ENCODE measurements at places on chromosomes 4 and X.

DNA sequence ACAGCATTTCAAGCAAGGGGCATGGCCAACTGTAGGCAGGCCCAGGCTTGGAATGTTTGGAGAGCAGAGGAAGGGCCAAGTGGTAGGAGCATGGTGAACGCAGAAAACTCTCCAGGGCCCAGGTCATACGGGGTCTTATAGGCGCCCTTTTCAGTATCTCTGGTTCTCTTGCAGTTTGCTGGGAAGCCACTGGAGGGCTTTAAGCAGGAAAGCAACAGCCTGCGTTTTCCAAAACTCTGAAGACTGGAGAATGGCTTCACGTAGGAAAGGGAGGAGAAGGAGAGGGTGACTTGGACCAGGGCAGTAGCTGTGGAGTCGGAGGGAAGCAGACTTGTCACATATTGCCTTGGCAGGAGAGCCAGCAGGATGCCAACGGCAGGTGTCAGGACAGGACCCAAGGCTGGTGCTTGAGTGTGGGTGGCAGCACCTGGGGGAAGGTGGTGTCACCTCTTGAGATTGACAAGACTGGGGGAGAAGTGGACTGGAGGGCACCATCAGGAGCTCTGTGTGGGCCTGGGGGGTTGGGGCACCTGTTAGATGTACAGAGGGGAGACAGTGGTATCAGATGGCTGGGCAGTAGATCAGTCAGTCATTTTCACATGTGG is 21.9 kb downstream of the TKTL1 start:
- DNase-seq, result no peak

GRCh38 chr4:71261633-71262121 is 77.1 kb upstream of the SLC4A4 start:
- DNase-seq, result no peak

DNA sequence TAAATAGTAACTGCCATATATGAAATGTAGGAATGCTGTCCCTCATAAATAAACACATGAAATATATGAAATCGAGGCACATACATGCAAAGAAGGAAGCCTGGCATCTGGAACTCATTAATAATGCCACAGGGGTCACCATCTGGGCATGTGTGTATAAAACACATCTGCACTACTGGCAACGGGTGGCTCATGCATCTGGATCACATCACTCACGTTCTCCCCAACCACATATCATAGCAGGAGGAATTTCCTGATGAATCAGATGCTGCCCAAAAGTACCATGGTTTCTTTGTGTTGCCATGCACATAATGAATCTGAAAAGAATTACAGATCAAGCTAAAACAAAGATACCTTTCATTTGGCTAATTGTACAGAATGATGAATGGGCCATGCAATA is 28.6 kb downstream of the RNF175 start:
- DNase-seq, result peak; percentile 25

- DNase-seq, result no peak
Observed at GRCh38 chrX:29587107-29587506, 628.3 kb upstream of the MAGEB2 start.

- DNase-seq, result peak; percentile 83
Observed at GRCh38 chrX:119729408-119730201, 28.8 kb upstream of the SOWAHD start.

DNA sequence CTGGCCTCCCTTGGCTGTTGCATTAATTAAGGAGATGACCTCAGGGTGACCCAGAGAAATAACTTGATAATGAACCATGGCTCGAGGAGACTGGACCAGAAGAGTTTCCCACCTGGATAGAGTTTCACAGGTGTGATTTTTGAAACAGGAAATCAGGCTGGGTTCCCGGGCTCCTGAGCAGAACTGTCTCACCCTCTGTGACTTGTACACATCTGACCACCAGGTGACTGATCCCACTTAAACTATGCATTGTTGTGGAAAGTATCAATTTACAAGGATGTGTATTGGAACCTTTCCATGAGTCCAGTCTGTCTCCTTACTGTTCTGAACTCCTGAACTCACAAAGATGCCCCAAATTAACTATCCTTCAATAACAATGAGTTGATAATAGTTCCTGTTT is 220.3 kb downstream of the PTTG2 start:
- no peak for DNase-seq

GRCh38 chr4:94488670-94489069 is 36.9 kb downstream of the PDLIM5 start:
- DNase-seq, result no peak

DNA sequence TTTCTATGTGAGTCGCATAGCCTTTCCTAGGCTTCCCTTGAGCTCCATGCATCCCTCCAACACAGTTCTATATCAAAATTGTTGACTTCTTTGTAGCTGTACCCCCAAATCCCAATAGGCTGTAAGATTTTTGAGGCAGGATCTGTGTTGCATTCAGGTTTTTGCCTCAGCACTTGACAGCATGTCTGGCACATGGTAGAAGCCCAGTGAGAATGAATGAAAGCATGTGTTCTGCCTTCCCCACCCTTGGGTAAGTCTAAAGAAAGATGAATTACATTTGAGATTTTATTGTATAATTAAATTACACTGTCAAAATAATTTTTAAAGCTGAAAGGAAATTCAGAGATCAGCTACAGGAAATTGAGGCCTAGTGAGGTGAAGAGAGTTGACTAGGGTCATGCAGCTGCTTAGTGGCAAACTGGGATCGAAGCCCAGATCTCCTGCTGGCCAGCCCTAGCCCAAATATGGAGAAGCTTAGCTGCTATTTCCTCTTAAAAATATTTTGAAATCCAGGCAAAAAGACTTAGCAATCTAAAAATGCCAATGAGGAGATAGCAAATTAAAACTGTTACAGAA is 122.5 kb downstream of the SPATA18 start:
- no peak for DNase-seq

DNA sequence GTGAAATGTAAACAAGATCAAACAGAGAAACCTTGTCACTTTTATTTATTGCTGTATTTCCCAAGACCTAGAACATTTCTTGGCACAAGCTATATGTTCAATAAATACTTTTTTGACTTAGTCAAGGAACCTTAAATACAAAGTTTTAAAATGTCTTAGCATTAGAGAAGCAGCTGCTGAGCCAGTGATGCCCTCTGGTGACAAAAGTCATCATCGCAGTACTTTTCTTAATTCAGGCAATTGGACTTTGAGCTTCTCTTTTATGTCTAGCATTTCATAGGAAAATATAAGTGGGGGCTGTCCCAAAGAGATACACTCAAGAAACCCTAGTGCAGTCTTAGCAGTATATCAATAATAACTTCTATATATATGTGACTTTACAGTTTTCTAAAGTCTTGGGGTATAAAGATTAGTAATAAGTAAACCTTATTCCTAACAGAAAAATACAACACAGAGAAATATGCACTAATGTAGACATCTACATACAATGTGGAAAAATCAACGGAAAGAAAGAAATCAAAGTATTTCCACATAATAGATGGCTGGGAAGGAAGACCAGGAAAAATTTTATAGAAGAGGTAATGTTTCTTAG is 118.4 kb downstream of the DTHD1 start:
- DNase-seq, result peak; percentile 54

GRCh38 chrX:3384327-3384726 is 37.9 kb upstream of the MXRA5 start:
- no peak for DNase-seq

DNA sequence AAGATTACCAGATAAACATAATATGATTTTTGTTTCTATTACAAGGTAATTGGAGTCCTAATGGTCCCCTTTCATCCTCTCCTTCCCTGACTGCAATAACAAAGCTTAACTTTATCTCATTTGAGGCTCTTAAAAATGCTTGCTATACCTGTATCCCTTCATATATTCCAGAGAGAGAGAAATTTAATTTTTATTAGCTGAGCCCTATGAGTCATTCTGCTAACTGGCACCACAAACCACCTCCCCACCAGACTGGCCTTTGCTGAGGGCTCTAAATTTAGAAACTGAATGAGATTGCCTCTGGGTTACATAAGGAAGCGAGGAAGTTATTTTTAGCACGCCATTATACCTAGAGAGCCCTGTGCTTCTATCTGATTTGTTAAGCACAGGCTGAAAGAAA is 27.4 kb downstream of the CBLL2 start:
- DNase-seq, result peak; percentile 58

DNA sequence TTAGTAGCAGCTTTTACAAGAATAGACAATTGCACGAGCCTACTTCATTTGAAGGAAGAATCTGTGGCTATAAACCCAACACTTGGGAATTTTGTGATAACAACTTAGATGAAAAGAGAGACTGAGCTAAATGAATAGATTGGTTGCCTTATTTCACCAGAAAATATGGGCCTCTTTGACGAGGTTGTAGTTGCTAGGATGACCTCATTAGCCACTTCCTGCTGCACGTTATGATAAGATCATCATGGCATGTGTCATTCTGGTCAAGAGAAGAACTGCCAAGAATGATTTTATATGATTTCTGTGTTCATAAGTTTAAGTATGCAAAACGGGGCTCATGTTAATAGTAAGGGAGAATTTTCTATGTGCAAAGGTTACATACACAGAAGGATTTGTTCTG is 321.9 kb upstream of the GIMD1 start:
- peak; percentile 86 for DNase-seq

GRCh38 chr4:52813546-52813945 is 48.6 kb upstream of the RASL11B start:
- no peak for DNase-seq

DNA sequence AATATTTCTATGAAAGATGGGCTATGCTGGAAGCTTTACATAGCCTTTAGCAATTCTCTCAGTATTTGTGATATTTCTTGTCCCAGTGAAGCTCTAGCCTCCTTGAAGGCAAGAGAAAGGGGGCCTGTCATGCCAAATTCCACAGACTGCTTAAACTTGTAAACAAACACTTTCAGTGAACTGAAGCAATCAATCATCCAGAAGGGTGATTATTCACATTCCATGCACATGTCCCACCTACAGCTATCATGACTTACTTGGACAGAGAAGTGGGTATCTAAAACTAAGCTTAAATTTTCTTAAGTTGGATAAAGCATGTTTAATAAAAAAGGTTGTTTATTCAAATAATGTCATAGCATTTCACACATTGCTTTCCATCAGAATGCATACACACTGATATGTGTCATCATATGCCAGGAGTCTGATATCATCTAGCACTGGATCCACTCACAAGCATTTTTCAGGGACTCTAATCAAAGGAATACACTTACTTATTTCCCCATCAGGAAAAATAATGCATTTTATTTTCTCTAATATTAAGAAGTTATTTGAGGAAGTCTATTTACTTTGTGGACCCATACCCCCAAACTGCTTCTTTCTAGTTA is 1.2 kb upstream of the FSTL5 start:
- no peak for DNase-seq

GRCh38 chr4:86967798-86968197 is 33.0 kb downstream of the AFF1 start:
- DNase-seq, result peak; percentile 65

DNA sequence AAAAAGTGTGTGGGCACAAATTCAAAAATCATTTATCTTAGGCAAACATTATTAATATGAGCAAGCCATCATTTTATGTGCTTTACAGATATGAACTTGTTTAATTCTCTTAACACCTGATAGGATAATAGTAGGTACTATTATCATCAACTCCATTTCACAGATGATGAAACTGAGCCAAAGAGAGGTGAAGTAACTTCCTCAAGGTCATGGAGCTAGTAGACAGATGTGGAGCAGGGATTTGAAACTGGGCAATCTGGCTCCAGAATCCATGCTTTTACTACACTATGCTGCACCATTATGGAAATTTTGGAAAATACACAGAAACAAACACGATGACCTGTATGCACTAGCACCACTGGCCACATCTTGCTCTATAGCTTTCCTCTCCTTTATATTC is 1.0 kb upstream of the PIN4 start:
- DNase-seq, result peak; percentile 38

DNA sequence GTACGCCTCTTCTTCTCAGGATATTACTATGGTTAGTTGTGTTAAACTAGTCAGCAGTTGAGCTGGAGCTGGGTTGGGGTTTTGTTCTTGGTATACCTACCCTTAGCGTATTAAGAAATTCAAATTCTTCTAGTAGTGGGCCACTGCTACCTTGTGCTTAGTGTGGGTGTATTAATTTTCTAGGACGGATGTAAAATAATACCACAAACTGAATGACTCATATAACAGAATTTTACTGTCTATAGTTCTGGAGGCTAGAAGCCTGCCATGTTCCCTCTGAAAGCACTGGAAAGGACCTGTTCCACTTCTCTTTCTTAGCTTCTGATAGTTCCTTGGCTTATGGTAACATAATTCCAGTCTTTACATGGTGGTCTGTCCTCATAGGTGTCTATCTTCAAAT is 1274.7 kb downstream of the ADGRL3 start:
- no peak for DNase-seq

- no peak for DNase-seq
Observed at GRCh38 chr4:189117426-189117825, 823.2 kb upstream of the FRG1 start.

GRCh38 chr4:81152839-81153713 is 61.9 kb downstream of the PRKG2 start:
- no peak for DNase-seq

GRCh38 chr4:100548200-100548560 is 30.4 kb upstream of the EMCN start:
- DNase-seq, result peak; percentile 4

DNA sequence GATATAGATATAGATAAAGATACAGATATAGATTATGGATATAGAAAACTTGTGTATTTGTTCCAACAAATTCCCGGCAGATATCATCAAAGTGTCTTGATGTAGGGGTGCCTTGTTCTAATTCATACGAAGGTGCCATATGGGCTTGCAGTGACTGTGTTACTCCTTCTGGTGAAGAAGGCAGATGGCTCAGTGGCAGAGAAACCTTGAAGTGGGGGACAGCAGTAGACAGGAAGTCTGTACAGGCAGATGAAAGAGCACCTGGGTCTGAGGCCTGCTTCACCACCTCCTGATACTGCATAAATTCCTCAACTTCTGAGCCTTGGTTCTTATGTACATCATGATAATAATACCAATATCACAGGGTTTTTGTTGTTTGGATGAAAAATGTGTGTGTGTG is 179.5 kb upstream of the GATB start:
- no peak for DNase-seq

DNA sequence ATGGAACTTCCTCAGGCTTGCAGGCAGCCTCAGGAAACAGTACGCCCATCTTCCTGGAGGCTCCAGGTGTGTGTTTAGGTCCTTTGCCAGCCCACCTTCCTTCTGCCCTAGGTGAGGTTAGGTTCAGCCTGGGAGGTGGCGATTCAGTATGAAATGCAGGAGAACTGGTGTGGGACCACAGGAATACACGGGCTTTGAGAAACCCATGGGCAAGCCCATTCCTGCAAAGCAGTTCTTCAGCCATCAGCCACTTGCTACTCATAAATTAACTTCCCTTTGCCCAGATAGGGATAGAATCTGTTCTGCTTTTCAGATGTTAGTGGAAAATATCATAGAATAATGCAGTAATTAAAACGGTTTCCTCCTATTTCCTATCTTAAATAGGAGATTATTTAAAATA is 32.2 kb downstream of the TBC1D14 start:
- no peak for DNase-seq

DNA sequence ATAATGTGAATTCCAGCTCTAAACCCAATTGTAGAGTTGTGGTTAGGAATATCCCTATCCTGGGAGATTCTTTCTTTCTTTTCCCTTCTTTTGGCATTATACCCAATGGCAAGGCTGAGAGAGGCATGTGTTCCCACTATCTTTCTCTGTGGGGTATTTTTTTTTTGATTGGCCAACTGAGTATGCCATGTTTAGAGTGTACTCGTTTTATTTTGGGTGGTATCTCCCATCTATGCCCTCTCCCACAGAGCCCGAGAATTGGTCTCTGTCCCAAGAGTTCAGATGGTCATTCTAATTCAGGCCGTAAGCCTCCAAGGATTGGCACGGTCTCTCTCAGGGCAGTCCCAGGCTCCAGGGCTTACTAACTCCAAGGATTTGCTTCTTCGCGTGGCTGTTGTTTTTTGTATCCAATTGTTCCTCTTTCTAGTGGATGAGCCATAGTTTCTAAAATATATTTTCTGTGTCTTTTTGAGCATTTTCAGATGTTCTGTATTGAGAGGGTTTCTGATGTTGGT is 198.8 kb downstream of the SLC4A4 start:
- no peak for DNase-seq

Measured in NB4 (cell line).